ENCODE measurements at places on chromosomes 3 and 15. TPM values are rescaled to one million over a fixed set of nuclear protein-coding genes. Genes with fewer than 3 reads are reported as not detected.

DNA sequence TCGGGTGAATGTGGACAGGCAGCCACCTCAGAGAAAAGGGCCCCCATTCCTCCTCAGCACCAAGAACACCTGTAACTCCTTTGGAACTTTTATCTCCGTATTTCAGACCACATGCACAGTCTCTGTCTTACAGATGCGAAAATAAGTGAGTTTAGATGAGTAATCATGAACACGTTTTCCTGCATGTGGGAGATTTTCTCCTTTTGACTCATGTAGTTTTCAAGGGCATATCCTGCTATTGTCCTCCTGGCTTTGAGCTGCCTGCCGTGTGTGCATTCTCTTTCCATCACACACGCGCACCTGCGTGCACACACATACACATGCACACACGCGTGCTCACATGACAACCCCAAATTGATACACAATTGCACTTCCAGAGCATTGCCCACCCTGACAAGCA, 239.2 kb downstream of the GABRG3 start:
- DNase-seq = no peak

GRCh38 chr3:43728947-43729346, 38.2 kb downstream of the ABHD5 start:
- no peak for DNase-seq

CATSPER2 gene
- 7.0 TPM for total RNA-seq

LRRC31 gene
- total RNA-seq = not detected

DNA sequence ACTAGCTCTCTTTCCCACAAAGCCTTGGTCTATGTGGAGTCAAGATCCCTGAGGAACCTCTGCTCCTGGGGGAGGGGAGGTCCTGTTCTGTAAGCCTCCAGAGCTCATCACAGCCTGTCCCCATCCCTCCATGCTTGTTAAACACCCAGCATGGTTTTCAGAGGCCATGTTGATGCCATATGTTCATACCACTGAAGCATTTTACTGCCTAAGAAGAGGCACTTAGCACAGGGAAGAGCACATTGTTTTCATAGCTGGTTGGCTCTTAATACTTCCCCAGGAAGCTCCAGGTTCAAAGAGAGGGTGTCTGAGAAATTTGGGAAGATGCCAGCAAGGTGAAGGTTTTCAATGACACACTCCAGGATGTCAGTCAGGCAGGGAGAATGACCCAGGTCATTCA, 25.6 kb downstream of the CPNE4 start:
- no peak for DNase-seq

GABRR3 gene
- total RNA-seq = not detected

DNA sequence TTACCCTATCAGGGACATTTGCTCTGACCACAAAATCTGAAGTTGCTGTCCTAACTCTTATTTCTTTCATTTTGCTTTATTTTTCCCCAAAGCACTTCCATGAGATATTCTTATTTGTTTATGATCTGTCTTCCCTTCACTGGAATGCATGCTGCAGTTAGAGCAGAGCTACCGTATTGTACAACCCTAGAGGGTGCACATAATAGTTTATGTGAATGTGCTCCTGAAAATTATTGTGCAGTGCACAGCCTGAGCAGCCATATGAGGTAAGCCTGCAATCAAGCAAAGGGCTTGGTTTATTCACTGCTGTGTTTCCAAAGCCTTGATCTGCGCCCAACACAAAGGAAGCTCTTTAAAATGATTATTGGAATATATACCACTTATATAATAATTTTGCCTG, 120.3 kb upstream of the CADPS start:
- no peak for DNase-seq

MASP1 gene
- total RNA-seq = not detected

- no peak for DNase-seq
Observed at GRCh38 chr3:56321383-56321782, 146.9 kb downstream of the ERC2 start.

DNAH12 gene
- total RNA-seq = 0.47 TPM

- no peak for DNase-seq
Observed at GRCh38 chr15:22253676-22254408, 173.5 kb downstream of the OR4M2 start.

CCDC54 gene
- total RNA-seq = not detected

GLDN gene
- not detected for total RNA-seq

DNA sequence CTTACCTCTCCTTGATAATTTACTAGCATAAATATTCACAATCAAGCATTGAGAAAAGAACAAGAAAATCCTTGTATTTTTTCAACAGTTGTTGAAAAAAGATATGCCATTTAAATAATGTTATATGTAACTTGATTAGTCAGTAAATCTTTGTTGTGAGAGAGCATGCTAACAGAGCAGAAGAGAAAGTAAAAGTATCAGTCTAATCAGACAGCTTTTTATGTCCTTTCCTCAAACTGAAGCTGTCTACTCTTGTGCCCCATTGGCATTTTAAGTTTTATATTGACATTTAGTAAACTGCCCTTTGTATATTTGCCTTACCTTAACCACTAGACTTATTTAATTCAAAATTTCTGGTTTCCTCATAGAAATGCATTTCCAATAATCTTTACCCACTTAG, 668.7 kb downstream of the OTOL1 start:
- no peak for DNase-seq

RAB5A gene
- 102 TPM for total RNA-seq

- no peak for DNase-seq
Observed at GRCh38 chr15:70633103-70633831, 130.1 kb downstream of the UACA start.

CKMT1A gene
- 11.4 TPM for total RNA-seq

HIGD2B gene
- total RNA-seq = not detected

DNA sequence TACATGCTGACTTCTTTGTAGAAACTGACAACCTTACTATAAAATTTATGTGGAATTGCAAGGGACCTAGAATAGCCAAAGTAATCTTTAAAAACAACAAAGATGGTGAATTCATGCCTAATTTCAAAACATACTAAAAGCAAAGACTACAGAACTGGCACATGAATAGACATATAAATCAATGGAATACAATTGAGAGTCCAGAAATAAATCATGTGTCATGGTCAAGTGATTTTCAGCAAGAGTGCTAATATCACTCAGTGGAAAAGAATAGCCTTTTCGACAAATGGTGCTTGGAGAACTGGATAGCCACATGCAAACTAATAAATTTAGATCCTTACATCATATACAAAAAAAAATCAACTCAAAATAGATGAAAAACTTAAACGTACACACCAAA, 8.7 kb downstream of the IMPG2 start:
- DNase-seq = no peak

CHL1 gene
- not detected for total RNA-seq

DNA sequence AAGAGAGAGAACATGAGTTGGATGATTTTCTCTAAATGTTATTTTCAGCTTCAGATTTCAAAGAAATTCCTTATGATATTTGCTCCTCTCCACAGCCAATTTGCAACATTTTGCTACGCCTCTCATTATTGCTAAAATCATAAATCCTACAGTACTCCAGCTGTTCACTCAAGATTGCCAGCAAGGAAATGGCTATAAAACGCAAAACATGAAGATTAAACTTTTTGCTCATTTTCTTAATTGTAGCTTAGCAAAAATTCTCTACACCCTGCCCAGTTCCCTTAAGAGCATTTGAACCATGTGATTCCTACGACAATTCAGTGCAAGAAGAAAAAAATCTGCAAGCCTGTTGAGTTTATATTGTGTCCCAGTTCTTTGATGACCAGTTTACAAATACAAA, 6.8 kb downstream of the CHRNA3 start:
- no peak for DNase-seq

- no peak for DNase-seq
Observed at GRCh38 chr3:167936019-167936418, 159.7 kb downstream of the GOLIM4 start.

ASB14 gene
- not detected for total RNA-seq

DET1 gene
- total RNA-seq = 7.6 TPM

- no peak for DNase-seq
Observed at GRCh38 chr3:95926904-95927501, 887.4 kb upstream of the EPHA6 start.

- no peak for DNase-seq
Observed at GRCh38 chr3:15297608-15298350, 34.6 kb downstream of the SH3BP5 start.

All from MCF 10A (cell line).